Stimulated activated CD8-positive, alpha-beta memory T cell treated with anti-CD3 and anti-CD28 coated beads, Interleukin-7, amount 100 ng/mL, for 1 hour (primary cell): ENCODE measurements at places on chromosomes 16 and 17.

- no peak for DNase-seq
Observed at GRCh38 chr16:642189-643049, 791 bp downstream of the MCRIP2 start.

DNA sequence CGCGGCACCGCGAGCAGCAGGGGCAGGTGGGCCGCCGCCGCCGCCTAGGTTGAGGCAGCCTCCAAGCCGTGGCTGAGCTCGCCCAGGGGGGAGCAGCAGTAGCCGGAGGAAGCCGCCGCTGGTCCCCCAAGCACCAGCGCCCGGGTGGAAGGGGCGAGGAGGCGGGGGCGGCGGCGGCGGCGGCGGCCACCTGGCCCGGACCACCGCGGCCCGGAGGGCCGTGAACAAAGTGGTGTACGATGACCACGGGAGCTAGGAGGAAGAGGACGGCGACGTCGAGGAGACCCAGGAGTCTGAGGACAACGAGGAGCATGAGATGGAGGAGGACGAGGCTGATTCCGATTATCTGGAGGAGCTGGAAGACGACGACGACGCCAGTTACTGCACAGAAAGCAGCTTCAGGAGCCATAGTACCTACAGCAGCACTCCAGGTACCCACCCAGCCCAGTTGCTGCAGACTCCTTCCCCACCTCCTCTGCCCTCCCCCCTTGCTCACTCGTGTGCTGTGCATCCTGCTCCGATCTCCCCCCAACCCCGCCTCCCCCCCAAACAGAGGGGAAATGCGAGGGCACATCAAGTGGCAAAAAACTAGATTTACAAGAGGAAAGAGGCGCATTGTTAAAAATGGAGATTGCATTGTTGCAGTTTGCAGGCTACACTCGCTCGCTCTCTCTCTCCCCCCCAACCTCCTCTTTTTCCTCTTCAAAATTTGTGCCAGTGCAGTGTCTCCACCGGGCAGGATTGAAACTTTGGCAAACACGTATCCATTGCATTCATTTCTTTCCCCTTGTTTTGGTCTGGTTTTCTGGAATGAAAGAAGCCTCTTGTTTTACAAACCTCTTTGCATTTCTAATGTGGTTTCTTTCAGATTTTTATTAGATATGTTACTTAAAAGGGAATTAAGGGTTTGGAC, 41.8 kb upstream of the AMZ2 start:
- DNase-seq, result no peak

DNA sequence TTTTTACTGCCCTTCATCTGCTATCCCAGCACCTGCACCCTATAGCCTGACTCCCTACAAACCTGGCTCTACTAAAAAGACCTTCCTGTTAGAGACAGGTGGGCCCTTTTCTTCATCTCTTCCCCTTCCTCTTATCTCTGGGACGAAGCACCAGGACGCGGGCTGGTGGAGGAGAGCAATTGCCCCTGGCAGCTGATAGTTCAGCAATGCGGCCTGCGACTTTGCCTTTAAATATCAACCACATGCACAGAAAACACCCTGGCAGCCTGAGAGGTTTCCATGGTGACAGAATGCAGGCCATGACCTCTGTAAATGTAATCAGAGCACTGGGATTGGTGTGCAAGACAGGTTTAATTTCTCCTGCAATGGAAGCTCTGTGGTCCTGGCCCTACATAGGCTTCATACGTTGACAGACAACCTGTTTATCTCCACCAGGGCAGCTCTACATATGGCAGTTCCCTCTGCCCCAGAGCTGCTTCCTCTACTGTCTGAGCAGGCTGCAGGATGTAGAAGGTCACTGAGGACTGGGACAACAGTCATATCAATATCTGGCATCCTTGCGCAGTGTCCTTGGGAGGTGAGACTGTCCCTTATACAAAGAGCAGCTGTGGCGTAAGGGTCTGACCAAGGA, 10.0 kb upstream of the SKAP1 start:
- no peak for DNase-seq

- no peak for DNase-seq
Observed at GRCh38 chr16:88888461-88889387, 22.3 kb upstream of the PABPN1L start.
